Activated naive CD4-positive, alpha-beta T cell (primary cell): ENCODE measurements at places on chromosomes 7 and 10.

DNA sequence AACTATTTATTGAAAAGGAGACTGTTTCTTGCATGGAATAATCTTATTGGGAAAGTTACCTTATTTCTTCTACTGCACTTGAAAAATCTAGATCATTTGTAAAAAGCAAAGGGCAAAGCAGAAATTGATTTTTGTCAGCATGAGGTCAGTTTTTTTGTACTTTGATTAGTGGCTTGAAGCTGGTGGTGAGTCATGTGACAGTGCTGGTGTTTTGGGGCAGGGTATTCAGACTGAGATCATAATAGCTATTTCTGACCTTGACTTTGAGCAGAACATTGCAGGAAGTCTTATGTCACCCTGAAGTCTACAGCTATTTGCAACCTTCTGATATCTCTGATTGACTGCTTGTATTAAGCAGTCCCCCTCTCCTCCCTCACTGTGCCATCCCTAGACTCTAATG lies 66.3 kb upstream of the SORCS3 start:
- DNase-seq = no peak

DNA sequence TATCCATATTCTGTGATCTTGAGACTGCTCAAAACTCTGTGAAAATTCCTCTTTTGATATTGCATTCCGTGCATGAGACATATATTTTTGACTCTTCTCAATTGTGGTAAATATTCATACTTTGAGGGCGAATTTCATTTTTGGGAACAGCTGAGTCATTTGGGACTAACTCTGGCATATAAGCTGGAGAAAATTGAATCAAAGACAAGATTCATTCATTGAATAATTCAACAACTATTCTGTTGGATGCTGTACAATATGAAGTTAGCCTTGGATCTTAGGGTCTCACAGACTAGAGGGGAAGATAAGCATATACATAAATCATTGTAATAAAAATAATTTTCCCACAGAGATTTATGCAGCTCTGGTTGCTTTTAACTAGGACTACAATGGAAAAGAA lies 183.2 kb upstream of the NEBL start:
- no peak for DNase-seq

DNA sequence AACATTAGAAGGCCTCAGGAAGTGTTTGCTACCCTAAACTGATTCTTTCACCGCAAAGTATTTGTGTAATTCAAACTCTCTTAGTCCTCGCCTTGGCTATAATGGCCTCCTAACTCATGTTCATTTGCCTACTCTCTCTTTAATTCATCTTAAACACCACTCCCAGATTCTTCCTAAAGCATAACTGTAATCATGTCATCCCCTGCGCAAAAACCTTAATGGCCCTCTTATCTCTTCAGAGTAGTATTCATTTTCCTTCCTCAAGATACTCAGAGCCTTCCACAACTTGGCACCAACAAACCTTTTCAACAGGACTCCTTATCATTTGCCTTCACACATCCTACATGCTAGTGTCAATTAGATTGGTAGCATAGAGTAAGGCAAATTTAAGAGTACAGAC lies 42.9 kb downstream of the CSTF2T start:
- no peak for DNase-seq

GRCh38 chr10:12360461-12360860 lies 11.1 kb downstream of the CAMK1D start:
- no peak for DNase-seq

DNA sequence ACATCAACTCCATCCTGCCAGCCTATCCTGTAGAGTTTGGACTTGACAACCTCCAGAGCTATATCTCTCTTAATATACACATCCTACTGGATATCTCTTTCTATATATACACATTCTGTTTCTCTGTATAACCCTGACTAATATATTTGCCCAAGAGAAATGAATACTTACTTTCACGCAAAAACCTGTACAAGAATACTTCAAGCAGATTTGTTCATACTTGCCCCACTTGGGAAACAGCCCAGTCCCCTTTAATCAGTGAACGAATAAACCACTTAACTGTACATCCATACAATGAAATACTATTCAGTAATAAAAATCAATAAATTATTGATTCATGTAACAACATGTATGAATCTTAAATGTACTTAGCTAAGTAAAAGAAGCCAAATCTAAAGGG lies 251.1 kb upstream of the PHYHIPL start:
- no peak for DNase-seq

DNA sequence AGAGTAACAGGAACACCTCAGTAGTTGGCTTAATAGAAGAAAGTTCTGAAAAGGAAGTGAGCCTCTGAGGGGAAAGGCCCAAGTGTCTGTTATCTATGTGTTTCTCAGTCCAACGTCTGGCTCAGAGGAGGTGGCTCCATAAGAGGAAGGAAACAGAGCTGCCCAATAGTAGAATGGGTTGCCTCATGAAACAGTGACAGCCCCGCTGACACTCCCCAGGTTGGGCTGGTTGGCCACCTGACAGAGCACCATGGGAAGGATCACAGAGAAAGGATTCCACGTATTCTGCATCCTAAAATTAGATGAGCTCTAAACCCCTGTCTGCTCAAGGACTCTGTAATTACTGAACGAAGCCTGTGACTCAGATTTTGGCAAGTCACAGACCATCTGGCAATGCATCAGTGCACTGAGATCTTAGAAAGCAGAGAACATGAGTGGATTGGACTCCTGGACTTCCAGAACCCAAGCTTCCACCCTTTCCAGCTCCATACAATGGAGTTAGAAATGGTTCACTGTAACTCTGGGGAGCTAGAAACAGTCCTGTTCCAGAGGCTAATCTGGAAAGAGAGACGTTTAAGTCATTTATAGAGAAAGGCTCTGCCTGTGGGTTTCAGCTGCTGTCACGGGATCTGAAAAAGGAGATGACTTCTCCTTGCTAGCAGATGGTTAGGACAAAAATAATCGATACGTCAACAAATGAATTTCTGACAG lies 2.9 kb downstream of the PKD2L1 start:
- DNase-seq = no peak

DNA sequence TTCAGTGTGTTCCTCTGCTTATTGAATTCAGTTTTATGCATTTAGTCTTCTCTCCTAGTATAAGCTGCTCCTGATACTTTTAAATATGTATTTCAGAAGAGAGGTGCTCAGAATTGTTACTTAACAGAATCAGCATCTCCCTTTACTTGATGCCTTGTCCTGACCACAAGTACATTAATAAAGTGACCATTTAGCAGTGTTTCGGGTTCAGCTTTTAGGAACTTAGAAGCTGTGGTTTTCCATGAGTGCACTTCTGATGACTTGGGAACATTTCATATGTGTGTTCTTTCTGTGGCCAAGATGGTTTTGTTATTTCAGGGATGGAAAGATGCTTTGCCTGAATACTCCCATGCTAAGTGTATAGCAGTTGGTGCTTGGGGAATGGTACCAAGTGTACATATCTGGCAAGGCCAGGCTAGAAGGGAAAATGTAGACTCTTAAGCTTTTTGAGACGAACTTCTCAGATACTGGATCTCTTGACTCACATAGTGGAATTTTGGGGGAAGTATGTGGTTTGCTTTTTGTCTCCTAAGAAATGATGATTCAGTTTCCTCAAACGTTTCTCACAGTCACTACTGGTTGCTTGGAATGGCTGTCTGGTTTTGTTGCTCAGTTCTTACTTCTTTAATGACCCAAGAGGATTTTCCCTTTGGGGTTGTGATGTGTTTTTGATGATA lies 17.2 kb downstream of the SGPL1 start:
- no peak for DNase-seq

GRCh38 chr7:147279514-147279913 lies 1162.9 kb downstream of the CNTNAP2 start:
- DNase-seq = no peak

DNA sequence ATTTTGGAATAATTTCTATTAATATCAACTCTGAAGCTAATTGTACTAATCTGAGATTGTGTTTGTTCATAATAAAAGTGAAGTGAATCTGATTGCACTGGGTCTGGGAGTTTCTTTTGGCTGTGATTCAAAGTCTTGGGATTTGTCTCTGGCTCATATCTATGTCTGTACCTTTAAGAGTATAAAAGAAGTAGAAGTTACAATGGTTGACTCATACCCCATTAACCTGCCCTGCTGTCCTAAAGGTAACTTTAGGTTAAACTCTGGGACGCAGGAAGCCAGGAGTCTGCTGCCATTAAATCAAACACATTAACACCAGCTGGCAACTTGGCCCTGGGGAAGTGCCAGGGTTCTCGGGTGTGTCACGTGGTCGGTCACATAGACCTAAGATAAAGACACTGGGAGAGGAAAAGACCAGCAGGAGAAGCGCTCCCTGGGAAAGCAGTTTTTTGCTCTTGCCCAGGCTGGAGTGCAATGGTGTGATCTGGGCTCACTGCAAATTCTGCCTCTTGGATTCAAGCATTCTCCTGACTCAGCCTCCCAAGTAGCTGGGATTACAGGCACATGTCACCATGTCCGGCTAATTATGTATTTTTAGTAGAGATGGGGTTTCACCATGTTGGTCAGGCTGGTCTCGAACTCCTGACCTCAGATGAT lies 17.8 kb downstream of the SCD start:
- DNase-seq = no peak
